CD4-positive, CD25-positive, alpha-beta regulatory T cell (primary cell): ENCODE measurements at places on chromosomes 6 and 20.

DNA sequence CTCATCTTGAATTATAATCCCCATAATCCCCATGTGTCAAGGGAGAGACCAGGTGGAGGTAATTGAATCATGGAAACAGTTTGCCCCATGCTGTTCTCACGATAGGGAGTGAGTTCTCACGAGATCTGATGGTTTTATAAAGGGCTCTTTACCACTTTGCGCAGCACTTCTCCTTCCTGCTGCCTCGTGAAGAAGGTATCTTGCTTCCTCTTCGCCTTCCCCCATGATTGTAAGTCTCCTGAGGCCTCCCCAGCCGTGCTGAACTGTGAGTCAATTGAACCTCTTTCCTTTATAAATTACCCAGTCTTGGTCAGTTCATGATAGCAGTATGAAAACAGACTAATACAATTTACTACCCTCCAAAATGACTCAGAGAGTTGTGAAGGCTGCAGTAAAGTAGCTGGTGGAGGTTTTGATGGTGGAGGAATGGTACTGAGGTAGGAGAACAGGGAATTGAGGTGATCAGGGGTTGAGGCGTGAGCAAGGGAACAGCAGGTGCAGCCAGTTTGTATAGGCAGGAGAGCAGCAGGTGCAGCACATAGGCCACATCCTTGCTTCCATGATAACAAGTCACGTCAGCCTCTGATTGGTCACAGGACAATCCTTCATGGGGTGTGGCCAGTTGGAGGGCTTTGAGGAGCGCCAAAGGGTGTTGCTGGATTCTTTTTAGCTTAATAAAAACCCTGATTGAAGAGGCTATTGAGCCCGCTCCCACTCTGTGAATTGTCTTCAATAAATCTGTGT is 150.0 kb downstream of the CDC5L start:
- no peak for DNase-seq

- DNase-seq = no peak
These were observed 21.5 kb upstream of the RALGAPA2 start for GRCh38 chr20:20733943-20734342.

DNA sequence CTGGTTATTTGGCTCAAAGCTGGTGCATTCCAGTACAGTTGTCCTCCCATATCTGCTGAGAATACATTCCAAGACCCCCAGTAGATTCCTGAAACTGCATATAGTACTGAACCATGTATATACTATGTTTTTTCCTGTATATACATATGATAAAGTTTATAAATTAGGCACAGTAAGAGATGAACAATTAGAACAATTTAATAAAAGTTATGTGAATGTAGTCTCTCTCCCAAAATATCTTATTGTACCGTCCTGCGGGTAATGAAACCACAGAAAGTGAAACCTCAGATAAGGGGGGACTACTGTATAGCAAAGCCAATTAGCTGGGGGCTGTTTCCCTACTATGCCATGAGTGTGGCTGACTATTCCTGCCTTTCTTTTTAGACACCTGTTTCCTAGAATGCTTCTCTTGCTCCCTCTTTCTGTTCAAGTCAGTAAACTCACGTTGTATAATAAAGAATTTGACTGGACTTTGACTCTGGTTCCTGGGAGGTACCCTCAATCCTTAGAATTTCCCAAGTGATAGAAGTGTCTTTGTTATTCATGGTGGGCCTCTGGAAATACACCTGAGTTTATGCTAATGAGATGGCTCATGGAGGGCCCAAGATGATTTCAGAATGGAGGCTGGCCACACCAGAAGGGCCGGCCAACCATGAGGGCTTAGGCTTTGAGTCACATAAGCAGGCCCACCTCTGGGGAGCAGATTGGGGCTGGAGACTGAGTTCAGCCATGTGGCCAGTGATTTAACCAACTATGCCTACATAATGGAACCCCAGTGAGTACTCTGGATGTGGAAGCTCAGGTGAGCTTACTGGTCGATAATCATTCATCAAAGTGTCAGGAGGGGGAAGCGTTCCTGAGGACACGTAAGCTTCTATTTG is 689 bp upstream of the BLOC1S5 start:
- DNase-seq = no peak

DNA sequence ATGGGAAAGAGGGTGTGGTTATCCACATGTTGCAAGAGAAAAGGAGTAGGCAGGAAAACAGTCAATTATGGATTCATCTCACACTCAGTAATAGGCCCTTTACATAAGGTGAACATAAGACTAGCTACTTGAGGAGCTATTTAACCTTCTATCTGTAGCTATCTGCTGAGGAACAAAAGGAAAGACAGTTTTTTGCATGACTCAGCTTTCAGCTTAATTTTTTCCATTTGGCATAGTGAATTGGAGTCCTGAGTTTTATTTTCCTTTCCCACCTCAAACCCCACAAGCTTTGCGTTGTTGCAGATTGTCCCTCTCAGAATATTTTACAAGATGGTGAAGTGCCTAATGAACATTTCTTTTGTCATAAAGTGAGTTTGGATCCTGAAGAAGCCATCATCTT is 32.4 kb downstream of the UBD start:
- no peak for DNase-seq

DNA sequence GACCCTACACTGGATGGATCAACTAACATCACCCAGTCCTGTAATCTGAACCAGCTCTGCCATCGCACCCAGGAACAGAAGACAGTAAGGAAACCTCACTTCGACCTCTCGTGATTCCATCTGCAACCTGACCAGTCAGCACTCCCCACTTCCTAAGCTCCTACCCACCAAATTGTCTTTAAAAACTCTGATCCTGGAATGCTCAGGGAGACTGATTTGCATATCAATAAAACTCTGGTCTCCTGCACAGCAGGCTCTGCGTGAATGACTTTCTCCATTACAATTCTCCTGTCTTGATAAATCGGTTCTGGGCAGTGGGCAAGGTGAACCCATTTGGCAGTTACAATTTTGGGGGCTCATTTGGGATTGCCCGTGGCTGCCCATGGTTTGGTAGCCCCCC is 18.3 kb upstream of the AGPAT4 start:
- DNase-seq = no peak

GRCh38 chr6:131398176-131398575 is 174.8 kb upstream of the ARG1 start:
- no peak for DNase-seq
